Fibroblast of the aortic adventitia (primary cell): ENCODE measurements at places on chromosomes 3 and 15. TPM values are rescaled to one million over a fixed set of nuclear protein-coding genes. Genes with fewer than 3 reads are reported as not detected.

PAQR5 gene
- total RNA-seq, result 13.2 TPM in 1 of 2 replicates, not detected in the other

KCTD6 gene
- total RNA-seq, result 17.8 and 17.9 TPM in 2 replicates

CAMK2N2 gene
- total RNA-seq, result 0.09 and 0.41 TPM in 2 replicates

MCTP2 gene
- 3.9 and 6.0 TPM in 2 replicates for total RNA-seq

P3H2 gene
- 4.0 and 15.6 TPM in 2 replicates for total RNA-seq

OR4F15 gene
- total RNA-seq, result not detected in 2 replicates

GLDN gene
- total RNA-seq, result 0.49 and 13.3 TPM in 2 replicates

CCR9 gene
- total RNA-seq, result not detected in 2 replicates

SERINC4 gene
- 0.18 TPM in 1 of 2 replicates, not detected in the other for total RNA-seq

GP5 gene
- 0.09 and 0.49 TPM in 2 replicates for total RNA-seq
